ENCODE measurements at places on chromosomes 7 and 10. TPM values are rescaled to one million over a fixed set of nuclear protein-coding genes. Genes with fewer than 3 reads are reported as not detected.

TRPV6 gene
- 0.65 TPM for total RNA-seq

ARMS2 gene
- not detected for total RNA-seq

OLAH gene
- total RNA-seq: not detected

MKRN1 gene
- total RNA-seq: 61.9 TPM

PRSS37 gene
- total RNA-seq: not detected

ITPRID1 gene
- not detected for total RNA-seq

ALKBH4 gene
- total RNA-seq: 7.9 TPM

PPP1R3A gene
- not detected for total RNA-seq

INTS15 gene
- 20.2 TPM for total RNA-seq

CROT gene
- total RNA-seq: 12.7 TPM

DNA sequence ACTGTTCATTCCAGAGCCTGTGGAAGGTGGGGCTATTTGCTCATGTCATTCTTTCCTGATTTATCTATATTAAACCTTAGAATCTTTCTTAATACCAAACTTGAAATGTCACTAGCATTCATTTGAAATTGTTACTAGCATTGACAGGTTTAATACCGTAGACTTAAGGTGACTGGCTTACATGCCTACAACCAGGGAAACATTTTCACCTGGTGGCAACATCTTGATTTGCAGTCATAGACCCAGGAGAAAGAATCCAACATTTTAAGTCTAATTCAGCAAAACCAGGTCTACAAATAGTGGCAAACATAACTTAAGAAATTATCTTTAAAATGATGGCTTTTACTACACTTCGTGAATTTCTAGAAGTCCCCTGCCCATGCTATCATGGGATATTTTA lies 353.7 kb downstream of the HTR7 start:
- no peak for DNase-seq

- no peak for DNase-seq
Measured at GRCh38 chr10:71916827-71917226, 47.4 kb upstream of the CHST3 start.

DNA sequence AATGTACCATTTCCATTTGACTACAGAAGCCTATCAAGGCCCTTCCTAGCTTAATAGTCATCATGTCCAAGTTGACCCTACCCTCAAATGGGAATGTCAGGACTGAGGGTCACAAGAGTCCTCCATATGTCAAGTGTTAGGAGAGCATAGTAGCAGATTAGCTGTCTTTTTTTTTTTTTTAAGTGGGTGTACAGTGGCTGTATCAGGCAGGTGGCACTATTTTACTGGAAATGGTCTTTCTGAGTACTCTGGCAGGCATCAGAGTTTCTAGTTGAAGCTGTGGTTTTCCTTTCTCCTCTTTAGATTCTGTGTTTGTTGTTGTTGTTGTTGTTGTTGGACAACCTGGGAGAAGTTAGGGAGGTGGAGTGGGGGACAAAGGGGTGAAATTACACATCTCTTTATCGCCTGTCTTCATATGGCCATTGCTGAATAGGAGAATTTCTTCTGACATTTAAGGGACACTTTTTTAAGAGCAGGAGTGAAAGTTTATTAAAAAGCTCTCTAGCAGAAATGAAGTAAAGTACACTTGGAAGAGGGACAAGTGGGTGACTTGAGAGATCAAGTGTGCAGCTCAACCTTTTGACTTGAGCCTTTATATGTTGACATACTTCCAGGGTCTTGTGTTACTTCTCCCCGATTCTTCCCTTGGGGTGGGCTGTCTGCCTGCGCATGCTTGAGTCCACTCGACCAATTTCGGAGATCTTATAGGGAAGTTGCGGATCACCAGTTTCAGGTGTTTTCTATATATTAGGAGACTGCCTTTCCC lies 104.1 kb upstream of the FOXP2 start:
- DNase-seq: no peak

DNA sequence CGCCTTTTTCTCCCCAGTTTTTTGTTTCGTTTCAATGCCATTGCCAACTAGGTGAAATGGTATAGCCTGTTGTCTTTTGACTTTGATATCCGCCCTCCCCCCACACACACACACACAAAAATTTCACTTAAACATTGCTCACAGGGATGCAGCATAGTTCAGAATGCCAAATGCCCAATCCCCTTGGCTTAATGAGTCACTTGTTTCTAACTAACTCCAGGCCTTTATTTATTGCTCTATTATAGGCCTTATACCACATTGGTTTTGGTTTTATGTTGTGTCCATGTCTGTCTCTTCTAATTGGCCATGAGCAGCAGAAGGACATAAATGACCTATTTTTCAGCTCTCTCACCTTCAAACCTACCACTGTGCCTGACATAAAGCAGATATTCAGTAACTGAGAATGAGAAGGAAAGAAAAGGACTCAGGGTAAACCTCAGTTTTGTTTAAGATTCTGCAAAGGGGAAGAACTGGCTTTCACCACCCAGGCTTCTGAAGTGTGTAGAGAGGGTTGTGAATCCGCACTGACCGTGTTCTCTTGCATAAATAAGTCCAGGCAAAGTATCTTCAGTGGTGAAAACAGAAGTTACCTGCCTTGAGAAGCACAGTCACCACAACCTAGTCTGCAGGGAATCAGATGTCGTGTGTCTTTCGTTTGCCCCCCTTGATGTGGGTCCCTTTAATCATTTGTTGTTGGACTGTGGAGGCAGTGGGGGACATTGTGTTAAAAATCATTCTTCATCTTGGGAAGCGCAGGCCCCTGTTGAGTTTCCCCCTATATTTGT lies 139.8 kb downstream of the CELF2 start:
- DNase-seq: no peak

DNA sequence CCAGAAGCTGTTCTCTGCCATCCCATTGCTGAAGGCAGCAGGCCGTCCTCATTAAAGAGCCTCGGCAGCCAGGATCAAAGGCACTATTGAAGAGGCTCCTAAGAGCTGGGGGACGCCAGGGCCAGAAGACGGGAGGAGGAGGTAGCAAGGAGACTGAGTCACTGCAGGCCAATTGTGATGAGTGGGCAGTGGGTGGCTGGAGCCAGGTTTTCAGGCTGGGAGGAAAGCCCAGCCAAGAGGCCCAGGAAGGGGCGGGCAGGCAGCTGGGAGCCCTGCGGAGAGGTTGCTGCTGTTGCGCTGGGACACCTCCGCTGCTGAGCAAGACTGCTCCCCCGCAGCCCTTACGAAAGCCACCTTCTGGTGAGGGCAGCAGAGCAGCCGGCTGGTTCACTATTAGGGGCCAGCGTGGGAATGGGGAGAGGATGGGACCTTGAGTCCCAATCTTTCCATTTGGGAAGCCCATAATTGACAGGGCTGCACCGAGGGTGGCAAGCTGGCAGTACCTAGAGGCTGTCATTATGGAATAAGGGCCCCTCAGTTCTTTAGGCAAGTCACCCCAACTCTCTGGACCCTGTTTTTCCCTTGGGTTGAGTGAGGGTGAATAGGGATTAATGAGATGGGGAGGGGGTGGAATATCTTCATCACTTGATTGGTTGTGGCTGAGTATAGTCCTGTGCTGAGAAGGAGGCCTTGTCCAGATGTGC lies 48.4 kb downstream of the UNC5B start:
- no peak for DNase-seq

DNA sequence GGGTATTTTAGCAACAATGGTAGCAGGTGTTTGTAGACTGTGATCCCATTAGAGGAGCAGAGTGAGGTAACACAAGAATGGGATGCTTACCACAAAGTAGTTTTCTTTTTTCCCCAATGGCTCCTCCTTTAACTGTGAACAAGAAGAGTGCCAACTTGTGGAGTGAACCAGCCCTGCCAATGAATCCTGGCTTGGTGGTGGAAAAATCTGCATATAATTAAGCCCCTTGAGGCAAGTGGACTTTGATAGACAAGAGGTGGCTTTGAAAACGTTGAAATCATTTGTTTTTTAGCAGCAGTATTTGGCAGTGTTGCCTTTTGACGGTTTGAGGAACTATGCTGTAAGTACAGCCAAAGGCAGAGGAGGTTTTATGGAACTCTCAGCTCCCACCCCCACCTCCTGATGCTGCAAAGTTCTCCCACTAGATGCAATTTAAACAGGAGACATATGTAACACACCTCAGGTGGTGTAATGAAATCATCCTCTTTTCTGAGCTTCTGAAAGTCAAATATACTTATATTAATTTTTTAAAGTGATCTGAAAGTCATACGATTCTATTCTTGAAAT lies 295.6 kb downstream of the DPP6 start:
- DNase-seq: no peak

- DNase-seq: no peak
Measured at GRCh38 chr7:45104844-45105587, 6.5 kb downstream of the TBRG4 start.

DNA sequence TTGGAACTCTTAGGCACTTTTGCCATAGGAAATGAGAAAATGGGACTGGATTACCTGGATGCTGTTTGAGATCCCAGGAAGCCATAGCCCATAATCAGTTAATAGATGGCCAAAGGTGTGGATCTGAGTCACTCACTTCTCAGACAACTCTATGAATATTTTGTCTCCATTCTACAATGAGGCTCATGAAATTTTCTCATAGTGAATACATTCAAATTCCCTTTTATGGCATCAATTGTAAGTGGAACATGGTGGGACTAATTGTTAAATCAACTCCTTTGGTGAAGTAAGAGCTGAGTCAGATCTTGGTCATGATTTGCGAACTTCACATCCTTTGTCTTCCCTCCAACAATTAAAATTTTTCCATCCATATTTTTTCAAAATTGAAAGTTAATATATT lies 222.1 kb downstream of the ARL4A start:
- no peak for DNase-seq

DNA sequence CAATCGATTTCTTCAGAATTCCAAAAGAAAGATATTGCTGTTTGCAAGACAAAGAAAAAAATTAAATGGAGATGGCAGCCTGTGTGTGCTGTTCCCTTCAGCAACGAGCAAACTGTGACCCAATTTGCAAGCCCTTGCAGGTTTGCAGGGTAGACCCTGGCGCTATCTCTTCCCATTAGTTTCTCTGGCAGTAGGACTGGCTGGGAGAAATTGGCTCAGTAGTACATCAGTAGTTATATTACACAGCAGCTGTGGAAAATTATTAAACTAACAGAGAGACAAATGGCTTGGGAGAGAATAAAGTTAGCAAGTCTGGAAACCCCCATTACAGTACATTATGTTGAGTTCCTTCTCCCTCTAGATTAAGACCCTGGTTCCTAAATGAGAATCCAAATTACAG lies 116.4 kb upstream of the ITGB1 start:
- no peak for DNase-seq

- DNase-seq: no peak
Measured at GRCh38 chr7:76364198-76364584, 5.4 kb upstream of the YWHAG start.

GRCh38 chr7:8152489-8153192 lies 109.3 kb downstream of the ICA1 start:
- DNase-seq: no peak

DNA sequence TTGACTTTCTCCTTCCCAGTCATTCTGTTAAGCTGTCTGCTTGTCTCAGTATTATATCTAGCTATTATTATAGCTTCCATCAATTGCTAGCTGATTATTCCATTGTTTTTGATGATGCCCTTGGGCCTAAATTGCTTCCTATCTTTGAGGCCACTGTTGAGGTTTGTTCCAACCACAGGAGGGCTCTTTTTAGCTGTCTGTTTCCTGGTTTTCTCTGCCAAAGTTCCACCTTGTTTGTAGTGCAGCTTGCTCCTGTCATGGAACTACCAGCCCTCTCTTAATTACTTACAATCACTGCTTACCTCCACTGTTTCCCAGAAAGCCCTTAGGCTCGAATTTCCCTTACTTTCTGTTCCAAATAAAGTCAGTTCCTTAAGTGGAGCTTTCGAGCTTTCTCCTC lies 118.7 kb upstream of the SEC61G start:
- no peak for DNase-seq

All from omental fat pad (tissue), 4 donors.